ENCODE measurements at places on chromosomes 3 and 15. TPM values are rescaled to one million over a fixed set of nuclear protein-coding genes. Genes with fewer than 3 reads are reported as not detected.

- no peak overlapping the region for H3K27ac ChIP-seq
- peaks cover 36% of the 10 kb centered on the region for H3K36me3 ChIP-seq
- no peak for DNase-seq
- H3K4me1 ChIP-seq = peaks cover 17% of the 10 kb centered on the region
- no peak overlapping the region for H3K4me3 ChIP-seq
- H3K27me3 ChIP-seq = no peaks in the 10 kb centered on the region
These were observed 47.6 kb downstream of the MBNL1 start for GRCh38 chr3:152316318-152316717.

Gene MTMR10
- total RNA-seq = 50.2 TPM

- peaks cover 14% of the 10 kb centered on the region for H3K4me1 ChIP-seq
- no peaks in the 10 kb centered on the region for H3K36me3 ChIP-seq
- no peak overlapping the region for H3K27ac ChIP-seq
- no peaks in the 10 kb centered on the region for H3K27me3 ChIP-seq
These were observed 763.3 kb upstream of the CFAP20DC start for GRCh38 chr3:59813148-59813538.

DNA sequence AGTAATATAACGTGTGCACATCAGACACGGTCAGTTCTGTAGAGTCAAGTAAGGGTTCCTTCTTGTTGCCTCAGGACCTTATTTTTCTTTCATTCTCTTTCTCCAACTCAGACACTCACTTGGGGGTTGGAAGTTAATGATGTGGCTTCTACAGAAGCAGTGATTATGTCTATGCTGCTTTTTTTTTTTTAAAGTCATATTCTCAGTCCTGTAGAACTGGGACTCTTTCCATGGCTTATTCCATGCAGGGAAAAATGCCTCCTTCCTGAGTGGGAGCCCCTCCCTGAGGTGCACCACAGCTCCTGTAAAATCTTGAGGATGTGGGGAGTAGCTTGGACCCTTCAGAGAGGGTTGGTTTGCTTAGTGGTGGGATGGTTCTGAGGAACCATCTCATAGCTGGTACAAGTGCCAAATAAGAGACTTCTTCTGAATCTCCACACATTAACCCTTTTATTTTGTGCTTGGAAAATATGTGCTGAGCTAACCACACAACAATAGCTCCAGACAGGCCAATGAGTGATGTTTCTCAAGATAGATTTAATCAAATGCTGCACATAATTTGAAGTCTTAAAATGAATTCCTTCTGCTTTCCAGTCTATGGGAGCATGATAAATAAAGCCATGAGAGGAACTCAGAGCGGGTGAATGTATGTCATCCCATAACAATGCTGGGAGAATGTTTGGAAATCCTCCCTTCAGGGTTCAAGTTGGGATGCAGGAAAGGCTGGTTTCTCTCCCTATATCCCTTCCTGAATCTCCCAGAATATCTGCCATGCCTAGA, 23.3 kb upstream of the FSTL1 start:
- no peaks in the 10 kb centered on the region for H3K4me1 ChIP-seq
- H3K27me3 ChIP-seq = no peaks in the 10 kb centered on the region
- DNase-seq = no peak
- H3K27ac ChIP-seq = no peak overlapping the region

Gene RAB11A
- total RNA-seq = 83.2 TPM
